ENCODE measurements at places on chromosomes 6 and 20.
A peak's percentile ranks its signal among the peaks of the same experiment; 100 is the strongest.

DNA sequence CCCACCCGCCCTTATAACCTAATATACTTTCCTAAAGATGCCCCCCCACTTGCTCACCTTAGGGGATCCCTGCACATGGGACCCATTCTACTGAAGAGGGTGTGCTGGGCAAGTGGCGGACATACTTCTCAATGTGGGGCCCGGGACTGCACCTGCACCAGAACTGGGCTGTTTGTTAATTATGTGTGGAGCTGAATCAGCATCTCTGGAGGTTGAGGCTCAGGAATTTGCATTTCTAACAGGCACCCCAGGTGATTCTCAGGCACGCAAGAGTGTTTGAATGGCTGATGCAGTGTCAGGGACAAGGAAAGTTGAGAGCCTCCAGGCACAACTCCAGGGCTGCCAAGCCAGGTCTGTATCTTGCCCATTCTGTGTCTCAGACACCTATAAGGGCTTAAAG, 8.9 kb upstream of the PTPRT start:
- no peak for DNase-seq

GRCh38 chr6:41887331-41887751, 7.8 kb downstream of the USP49 start:
- DNase-seq: no peak

DNA sequence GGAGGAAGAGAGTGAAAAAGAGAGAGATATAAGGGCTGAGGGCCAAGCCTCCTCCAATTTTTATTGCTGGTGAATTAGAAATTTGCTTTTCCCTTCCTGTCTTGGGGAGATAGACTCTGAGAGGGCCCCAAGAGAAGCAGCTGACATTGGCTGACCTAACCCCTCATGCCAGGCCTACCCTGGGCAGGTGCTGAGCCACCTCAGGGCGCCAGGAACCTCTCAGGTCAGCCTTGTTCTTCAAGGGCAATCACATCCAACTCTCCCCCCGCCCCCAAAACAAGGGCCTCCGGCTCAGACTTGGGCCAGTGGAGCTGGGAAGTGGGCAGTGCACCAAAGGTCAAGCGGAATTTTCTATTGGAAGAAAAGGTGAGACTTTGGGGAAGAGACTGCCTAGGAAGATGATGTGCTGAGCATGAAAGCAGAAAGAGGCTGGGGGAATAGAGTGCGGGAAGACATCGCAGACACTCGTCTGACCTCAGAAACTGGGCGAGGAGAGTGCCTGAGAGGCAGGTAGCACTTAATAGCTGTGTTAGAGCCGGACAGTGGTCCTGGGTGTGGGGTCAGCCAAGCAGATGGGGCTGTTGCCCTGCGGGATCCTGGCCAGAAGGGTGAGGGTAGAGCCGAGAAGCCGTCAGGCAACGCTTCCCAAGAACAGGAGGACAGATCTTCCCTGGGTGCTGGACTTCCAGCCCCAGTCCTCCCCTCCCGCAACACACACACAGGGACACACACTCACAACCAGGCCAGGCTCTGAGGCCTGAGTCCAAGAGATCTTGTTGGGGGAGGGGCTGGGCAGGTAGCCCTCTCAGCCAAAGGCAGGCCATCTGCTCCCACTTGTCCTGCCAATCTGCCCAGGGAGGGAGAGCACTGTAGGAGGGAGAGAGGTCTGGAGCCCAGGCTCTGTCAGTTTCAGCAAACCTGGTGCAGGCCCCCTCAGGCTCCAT, 3.7 kb upstream of the FASTKD5 start:
- DNase-seq: no peak

DNA sequence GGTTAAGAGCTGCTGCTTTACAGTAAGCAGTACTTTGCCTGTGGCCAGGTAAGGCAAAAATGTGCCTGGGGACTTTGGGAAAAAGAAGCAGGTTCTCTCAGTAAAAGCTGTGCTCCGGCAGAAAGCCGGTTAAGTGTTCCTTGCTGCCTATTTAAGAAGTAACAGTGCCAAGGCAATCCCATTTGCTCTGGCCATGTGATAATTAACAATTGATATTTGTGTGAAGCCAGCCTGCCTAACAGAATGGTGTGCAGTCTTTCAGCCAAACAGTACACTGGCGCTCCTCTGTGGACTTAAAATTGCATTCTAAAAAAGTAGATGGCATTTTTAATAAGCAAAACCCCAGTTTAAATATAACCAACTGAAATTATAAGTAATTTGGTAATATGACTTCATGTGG, 430.3 kb downstream of the PLCB1 start:
- no peak for DNase-seq

- DNase-seq: no peak
These were observed 125.7 kb downstream of the ANKS1A start for GRCh38 chr6:35014786-35015185.

DNA sequence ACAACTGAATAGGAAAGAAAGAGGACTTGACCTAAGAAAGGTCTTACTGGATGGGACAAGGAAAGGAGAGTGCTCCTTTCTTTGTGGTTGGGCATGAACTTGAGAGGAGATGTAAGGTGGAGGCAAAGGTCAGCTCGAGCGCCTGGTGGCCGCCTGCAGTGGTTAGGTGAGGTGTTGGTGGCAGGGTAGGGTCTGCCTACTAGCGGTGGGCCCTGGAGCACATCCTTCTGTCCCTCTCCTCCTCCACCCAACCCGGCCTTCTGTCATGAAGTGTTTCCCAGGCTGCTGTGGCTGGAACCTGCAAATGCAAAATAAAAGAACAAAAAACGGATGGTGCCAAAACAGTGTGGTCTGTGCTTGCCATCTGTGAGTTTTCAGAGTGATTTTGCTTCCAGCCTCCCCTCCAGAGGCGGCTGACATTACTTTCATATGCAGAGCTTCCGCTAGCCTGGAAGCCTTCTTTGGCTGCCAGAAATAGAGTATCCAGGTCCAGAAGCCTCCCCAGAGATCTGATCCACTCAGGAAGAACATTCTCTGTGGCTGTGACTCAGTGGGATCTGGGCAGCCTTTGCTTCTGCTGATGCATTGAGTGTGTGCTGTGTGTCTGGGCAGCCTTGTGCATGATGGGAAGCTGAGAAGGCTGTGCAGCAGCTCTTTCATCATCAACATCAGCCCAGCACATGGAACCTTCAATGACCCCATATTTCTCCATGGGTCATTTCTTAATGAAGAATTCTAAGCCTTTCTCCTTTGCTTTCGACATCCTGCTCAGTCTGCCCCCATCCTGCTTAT, 79.8 kb upstream of the FAM184A start:
- peak; percentile 32 for DNase-seq

DNA sequence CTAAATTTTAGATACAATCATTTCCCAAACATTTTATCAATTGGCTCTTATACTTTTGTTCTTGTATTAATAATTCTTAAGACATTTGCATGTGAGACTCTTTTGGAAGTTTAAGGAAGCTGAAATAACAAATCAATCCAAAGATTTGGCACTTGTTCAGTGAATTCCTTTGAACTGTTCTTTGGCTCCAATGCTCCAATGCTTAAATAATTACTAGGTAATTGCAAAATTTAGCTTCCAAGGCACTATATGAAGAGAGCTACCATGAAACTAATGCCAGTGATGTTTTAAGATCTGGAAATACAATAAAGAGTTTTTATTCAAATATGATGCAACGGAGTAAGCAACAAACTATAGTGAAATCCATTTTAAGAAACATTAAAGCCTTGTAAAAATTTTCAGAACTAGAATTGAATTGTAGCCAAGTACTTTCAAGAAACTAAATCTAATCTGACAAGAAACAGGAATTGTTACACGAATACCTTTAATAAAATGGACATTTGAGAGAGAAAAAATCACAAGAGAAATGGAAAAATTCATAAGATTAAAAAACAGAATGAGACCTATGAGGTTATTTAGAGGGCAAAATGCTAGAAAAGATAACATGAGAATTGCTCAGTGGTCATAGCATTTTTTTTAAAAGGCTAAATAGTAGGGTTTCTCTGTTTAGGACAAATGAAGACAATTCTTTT, 43.6 kb upstream of the SMLR1 start:
- DNase-seq: no peak

DNA sequence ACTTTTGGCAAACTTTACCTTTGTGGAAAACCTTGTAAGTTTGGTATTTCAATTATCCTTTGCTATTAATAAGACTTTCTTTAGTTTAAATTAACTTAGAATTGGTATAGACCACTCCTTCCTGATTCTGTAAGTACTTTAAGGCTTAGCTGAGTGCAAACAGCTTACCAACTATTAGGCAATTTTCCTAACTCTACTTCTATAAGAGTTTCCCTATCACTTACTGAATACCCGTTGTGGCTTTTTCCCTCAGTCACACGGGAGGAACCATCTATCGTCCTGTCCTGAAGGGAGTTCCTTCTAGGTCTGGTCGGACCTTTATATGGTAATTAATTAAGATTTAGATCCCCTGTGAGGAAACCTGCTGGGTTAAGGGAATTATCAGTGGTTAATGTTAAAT, 9.6 kb downstream of the SLC35A1 start:
- DNase-seq: no peak

- DNase-seq: no peak
These were observed 71.3 kb upstream of the MCHR2 start for GRCh38 chr6:100065348-100065747.

DNA sequence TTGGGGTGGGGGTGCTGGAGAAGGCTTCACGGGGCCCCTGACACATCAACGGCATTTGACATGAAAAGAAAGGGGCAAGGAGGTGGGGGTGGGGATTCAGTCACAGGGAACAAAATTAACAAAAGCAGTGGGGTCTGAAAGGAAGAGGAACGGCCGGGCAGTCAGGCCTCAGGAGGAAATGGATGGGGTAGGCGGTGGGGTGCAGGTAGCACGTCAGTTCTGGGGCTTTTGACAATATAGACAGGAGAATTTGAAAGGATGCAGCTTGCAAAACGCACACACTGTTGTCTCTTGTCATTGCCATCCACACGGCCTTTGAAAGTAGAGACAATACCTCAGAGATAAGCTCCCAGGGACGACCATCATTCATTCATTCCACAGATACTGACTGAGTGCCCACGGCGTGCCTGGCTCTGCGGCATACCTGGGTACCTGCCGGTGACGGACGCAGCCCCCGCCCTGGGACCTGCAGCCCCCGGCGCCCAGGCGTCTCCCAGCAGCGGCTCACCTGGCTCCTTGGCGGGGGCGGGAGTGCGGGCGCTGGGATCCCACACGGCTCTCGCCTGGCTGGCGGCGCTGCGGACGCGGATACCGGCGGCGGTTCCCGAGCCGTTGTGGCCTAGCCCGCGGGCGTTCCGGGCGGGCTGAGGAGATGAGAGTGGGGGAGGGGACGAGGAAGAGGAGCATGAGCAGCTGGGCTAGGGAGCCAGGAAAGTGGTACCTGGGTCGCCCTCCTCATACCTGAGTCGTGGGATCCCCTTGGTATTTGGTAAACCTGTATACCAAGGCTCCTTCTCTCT, at the start of gene SLC26A8:
TSS of gene SLC26A8 (minus strand) at position 646 of the 800 bp plus-strand sequence. CDS start 4,934 bp downstream, outside the sequence.
- no peak for DNase-seq

GRCh38 chr6:166512567-166512966, 73.9 kb downstream of the RAMACL start:
- DNase-seq: no peak

- DNase-seq: no peak
These were observed 96.9 kb downstream of the NFATC2 start for GRCh38 chr20:51445591-51445990.

DNA sequence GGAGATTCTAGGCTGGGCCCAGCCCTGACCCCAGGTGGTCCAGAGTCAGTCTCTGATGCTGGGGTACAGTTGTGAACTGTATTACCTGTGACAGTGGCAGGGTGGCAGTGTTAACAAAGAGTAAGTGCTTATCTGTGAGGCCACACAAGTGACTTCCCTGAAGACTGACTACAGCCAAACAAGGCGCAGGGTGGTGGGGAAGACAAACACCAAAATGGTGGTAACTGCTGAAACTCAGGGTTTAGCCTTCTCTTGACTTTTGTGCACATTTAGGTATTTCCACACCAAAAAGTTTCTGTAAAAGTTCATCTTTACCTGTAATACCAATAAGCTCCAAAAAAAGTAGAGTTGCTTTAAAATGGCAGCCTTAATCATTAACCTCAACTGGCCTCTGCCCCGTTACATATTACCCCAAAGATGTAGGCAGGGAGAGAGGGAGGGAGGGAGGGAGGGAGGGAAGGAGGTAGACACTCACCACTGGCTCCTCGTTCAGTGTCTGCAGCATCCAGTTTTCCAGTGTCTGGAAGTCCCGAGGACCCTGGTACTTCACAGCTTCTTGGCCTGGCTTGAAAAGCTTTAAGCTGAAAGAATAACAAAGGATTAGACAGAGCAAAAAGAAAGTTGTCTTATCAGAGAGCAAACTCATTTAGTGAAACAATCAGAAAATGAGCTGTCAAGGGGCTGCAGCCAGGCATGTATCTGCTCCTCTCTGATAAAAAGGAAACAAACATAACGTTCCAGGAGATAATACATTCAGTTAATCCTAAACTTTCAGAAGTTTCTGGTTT, 11.3 kb downstream of the TXNDC5 start:
- DNase-seq: peak; percentile 39

DNA sequence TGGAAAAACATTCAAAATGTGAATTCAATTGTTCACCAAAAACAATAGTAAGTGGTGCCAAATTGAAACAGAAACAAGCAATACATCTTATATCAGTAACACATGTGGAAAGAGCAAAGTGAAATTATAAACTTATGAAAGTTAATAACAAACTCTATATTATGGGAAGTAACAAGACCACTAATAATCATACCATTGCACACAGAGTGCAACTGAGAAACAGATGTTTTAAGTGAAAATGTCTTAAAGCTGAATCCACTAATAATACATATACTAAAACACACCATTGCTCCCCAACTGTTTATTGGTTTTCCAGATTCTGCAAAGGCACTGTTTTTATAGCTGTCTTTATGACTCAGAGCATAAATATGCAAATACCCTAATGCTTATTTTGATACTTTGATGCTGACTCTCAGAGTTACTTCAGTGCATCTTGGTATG, 292.3 kb downstream of the RFPL4B start:
- DNase-seq: no peak

GRCh38 chr6:150521482-150521881, 78.2 kb upstream of the PLEKHG1 start:
- no peak for DNase-seq

DNA sequence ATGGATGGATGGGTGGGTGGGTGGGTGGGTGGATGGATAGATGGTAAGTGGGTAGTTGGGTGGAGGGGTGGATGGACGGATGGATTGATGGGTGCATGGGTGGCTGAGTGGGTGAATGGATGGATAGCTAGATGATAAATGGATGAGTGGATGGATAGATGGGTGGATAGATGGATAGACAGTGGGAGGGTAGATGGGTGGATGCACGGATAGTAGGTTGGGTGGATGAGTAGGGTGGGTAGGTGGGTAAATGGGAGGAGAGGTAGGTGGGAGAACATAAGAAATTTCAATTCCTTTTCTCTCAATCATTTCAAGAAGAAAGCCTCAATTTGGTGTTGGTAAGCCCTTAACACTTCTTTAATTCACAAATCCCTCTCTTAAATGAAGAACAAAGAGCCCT, 186.9 kb downstream of the PREX1 start:
- no peak for DNase-seq

All from dorsolateral prefrontal cortex (tissue), 122 donors.